ENCODE measurements at places on chromosomes 12 and 14. TPM values are rescaled to one million over a fixed set of nuclear protein-coding genes. Genes with fewer than 3 reads are reported as not detected.

The ACOT6 gene
- not detected for total RNA-seq

The ZFYVE21 gene
- total RNA-seq: 39.9 TPM

The TESPA1 gene
- not detected for total RNA-seq

The C1S gene
- 13.1 TPM for total RNA-seq

The C3AR1 gene
- 3.2 TPM for total RNA-seq

The PRICKLE1 gene
- 27.0 TPM for total RNA-seq

The OR4K1 gene
- not detected for total RNA-seq

The NR1H4 gene
- total RNA-seq: 1.2 TPM

The LRP1-AS gene
- not detected for total RNA-seq

The SOX5 gene
- total RNA-seq: 72.9 TPM

The TBC1D30 gene
- 23.1 TPM for total RNA-seq

The SLC22A17 gene
- total RNA-seq: 389 TPM

The SERPINA10 gene
- not detected for total RNA-seq

The ASCL1 gene
- total RNA-seq: 14.5 TPM

The C1R gene
- 6.7 TPM for total RNA-seq

The DNAJC22 gene
- 0.92 TPM for total RNA-seq

The COQ6 gene
- total RNA-seq: 28.6 TPM

The TEX52 gene
- not detected for total RNA-seq

The PSEN1 gene
- total RNA-seq: 62.3 TPM

The KRT2 gene
- not detected for total RNA-seq

The SLC10A1 gene
- not detected for total RNA-seq

The PRPH gene
- total RNA-seq: 1.4 TPM

The STAC3 gene
- total RNA-seq: 1.4 TPM

The TAS2R7 gene
- total RNA-seq: 0.69 TPM

The SLC2A13 gene
- 127 TPM for total RNA-seq

The TCL1A gene
- not detected for total RNA-seq

The OLR1 gene
- 16.4 TPM for total RNA-seq

The SVOP gene
- total RNA-seq: 41.1 TPM

The RBP5 gene
- 0.46 TPM for total RNA-seq

The KRT71 gene
- total RNA-seq: not detected

The RSRC2 gene
- total RNA-seq: 73.6 TPM

The CYP27B1 gene
- not detected for total RNA-seq

The NPAS3 gene
- 53.1 TPM for total RNA-seq
